ENCODE measurements at places on chromosomes 6 and 20. TPM values are rescaled to one million over a fixed set of nuclear protein-coding genes. Genes with fewer than 3 reads are reported as not detected.

The SLC39A7 gene
- total RNA-seq: 36.3 TPM

The CLPSL1 gene
- not detected for total RNA-seq

The POM121L2 gene
- total RNA-seq: not detected

The LPA gene
- total RNA-seq: 0.49 TPM

The LPIN3 gene
- total RNA-seq: 82.3 TPM

GRCh38 chr6:100886076-100886475 lies 4.9 kb upstream of the ASCC3 start:
- H3K36me3 ChIP-seq: no peaks in the 10 kb centered on the region
- no peak overlapping the region for H3K4me3 ChIP-seq
- no peak for DNase-seq
- H3K27ac ChIP-seq: no peak overlapping the region
- H3K4me1 ChIP-seq: peaks cover 12% of the 10 kb centered on the region

- peaks cover 14% of the 10 kb centered on the region for H3K4me1 ChIP-seq
- H3K36me3 ChIP-seq: no peaks in the 10 kb centered on the region
- no peak for DNase-seq
- peak overlapping the region; percentile 79 for H3K27ac ChIP-seq
These were observed 116.5 kb upstream of the ESR1 start for GRCh38 chr6:151690768-151691562.
